ENCODE measurements at places on chromosomes 7 and 10.

DNA sequence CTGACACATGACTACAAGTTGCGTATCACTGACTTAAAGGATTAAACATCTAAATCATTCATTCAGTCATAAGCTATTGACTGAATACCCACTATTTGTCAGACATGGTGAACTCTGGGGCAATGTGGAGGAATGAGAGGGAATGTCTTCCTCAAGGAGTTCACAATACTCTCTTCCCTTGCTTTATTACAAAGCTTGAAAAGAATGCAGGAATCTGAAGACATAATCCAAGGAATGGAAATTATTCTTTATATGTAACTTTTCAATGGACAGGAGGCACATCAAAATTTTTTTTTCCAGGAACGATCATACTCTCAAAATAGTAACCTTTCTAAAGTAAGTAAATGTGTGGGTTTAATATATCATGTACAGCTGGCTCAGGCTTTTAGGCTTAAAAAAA, 111.9 kb downstream of the ATXN7L1 start:
- DNase-seq, result no peak

- no peak for DNase-seq
Observed at GRCh38 chr10:58064714-58065528, 202.8 kb downstream of the IPMK start.

- DNase-seq, result no peak
Observed at GRCh38 chr7:75738604-75738974, at the start of gene HIP1. HIP1 (minus strand) TSS chr7:75738941; CDS start chr7:75738920, 21 bp downstream.

- no peak for DNase-seq
Observed at GRCh38 chr10:117697402-117697801, 154.9 kb downstream of the EMX2 start.

GRCh38 chr7:125316466-125316865, 386.8 kb upstream of the POT1 start:
- peak; percentile 63 for DNase-seq

- DNase-seq, result no peak
Observed at GRCh38 chr10:43471935-43472720, 35.2 kb downstream of the ZNF487 start.

DNA sequence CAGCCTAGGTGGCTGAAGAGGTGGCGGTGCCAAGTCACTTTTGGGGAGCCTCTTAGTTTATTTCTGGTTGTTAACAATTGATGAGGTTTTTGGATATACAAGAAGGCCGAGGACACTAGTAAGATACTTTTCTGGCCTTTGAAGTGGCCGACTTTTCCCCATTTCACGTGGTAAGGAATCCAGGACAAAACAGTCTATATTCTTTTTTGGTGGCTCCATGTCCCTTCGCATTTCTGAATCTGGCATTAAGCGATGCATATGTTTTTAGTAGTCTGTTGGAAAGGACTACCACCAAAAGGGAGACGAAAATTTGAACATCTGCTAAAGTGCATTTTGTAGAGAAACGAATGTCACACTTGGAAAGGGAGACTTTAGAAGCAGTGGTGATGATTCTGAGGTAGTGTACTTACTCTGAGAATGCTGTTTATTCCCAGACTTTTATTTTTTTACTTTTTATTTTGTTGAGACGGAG, 1.5 kb downstream of the MLLT10 start:
- DNase-seq, result no peak

DNA sequence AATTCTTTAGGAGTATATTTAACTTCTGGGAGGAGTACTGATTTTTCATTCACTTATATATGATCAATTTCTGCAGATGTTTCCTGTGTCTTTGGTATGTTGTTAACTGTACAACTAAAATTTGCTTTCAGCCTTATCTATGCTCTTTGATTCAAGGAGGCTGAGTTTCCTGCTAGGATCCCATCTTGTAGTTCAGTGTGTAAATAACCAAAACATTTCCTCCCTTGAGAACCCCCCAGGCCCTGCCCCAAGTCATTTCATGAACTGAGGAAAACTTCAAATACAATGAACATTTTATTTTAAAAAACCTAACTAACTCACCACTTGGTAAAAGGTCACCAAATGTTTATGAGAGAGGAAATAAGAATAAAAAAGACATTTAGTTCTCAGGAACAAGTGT, 55.5 kb downstream of the VWA2 start:
- no peak for DNase-seq
